Mucosa of descending colon (tissue), 3 donors: ENCODE measurements at places on chromosomes 4 and X.

- DNase-seq, result no peak
These were observed 102.1 kb upstream of the STS start for GRCh38 chrX:7045238-7045955.

GRCh38 chr4:16545656-16546055 lies 319.4 kb upstream of the TAPT1 start:
- DNase-seq, result no peak

DNA sequence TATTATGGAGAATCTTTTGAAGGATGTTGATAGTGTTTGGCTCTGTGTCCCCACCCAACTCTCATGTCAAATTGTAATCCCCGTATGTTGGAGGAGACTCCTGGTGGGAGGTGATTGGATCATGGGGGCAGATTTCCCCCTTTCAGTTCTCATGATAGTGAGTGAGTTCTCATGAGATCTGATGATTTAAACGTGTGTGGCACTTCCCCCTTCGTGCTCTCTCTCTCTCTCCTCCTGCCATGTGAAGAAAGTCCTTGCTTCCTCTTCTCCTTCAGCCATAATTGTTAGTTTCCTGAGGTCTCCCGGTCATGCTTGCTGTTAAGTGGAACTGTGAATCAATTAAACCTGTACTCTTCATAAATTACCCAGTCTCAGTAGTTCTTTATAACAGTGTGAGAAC lies 166.1 kb upstream of the NUDT6 start:
- DNase-seq, result no peak

DNA sequence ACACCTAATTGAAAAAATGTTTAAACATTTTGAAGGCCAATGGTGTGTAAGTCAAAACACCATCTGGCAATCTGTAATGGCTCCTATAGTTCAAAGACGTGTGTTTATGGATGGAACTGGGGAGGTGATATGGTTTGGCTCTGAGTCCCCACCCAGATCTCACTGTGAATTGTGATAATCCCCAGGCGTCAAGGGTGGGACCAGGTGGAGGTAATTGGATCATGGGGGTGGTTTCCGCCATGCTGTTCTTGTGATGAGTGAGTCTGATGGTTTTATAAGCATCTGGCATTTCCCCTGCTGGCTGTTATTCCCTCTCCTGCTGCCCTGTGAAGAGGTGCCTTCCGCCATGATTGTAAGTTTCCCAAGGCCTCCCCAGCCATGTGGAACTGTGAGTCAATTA lies 52.2 kb downstream of the ADRA2C start:
- no peak for DNase-seq

DNA sequence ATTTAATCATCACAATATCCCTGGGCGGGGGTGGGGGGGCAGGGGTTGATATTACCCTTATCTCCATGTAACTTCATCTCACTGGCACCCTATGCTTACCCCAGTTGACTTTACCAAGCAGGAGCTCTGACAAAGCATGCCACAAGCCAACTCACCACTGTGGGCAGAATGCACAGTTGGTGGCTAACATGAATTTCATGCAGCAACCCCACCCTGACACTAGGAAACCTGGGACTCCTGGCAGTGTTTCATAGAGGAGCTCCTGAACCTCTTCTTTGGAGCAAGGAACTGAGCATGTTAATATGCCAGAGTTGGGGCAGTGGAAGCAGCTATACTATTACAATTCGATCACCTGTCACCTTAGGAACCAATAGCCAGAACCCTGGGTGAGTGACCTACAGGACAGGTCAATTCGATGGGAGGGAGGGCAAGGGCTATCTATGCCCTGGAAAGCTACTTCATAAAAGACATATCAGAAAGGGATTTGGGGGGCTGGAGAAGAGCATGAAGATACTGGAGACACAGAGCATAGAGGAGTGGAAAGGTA lies 97.2 kb upstream of the ACSL4 start:
- no peak for DNase-seq

- peak; percentile 25 for DNase-seq
These were observed 211.5 kb upstream of the MID1 start for GRCh38 chrX:10831716-10832502.

GRCh38 chr4:168837922-168838321 lies 172.1 kb downstream of the CBR4 start:
- no peak for DNase-seq

GRCh38 chrX:153970357-153971123 lies 1.1 kb downstream of the HCFC1 start:
- peak; percentile 72 for DNase-seq

- no peak for DNase-seq
These were observed 29.2 kb downstream of the NUDT9 start for GRCh38 chr4:87451537-87451936.

DNA sequence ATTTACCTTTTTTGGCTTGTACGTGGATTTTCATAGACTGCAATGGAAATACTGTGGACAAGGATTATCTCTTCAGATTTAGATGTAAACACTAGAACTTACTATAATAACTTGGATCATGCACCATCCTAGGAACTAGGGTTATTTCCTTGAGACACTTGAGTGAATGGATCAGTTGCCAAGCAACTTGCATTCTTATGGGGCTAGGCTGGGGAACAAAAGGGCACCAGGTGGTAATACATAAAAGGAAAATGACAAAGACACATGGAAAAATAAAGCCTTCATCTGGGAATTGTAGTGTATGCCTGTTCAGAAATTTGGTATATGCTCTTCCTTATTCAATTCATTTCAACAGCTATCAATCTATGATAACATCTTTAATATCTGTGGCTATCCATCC lies 247.1 kb downstream of the SPRY1 start:
- no peak for DNase-seq

GRCh38 chr4:57548856-57549255 lies 438.7 kb upstream of the IGFBP7 start:
- no peak for DNase-seq

DNA sequence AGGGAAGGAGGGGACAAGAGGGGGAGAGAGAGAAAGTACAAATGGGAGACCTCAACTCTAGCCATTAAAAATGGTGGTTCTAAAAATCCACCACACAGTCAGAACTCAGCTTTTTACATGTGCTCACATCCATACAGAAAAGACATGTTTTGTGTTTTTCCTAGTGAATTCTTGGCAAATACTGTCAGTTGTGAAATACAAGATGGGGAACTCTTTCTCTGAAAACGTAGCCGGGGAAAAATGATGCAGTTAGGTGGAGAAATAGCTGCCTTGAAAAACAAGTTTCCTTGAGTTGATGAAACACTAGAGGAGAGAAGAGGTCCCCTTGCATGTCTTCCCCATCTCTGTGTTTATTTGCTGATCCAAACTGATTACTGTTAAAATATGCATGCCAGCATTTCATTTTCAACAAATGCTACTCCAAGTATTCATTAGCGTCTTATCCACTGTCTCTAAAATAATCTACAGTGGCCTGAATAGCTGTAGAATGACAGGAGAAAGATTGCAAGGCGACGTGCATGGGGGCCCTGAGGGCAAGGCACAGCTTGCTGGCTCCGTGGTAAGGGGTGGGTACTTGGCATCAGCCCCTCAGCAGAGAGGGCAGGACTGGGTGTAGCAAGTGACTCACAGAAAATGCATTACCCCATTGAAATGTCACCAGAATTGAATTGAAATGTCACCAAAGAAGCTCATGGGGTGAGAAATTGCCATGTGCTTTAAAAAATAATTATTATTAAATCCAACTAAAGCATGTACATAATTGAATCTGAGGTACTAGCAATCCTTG lies 48.1 kb upstream of the TBL1X start:
- no peak for DNase-seq

DNA sequence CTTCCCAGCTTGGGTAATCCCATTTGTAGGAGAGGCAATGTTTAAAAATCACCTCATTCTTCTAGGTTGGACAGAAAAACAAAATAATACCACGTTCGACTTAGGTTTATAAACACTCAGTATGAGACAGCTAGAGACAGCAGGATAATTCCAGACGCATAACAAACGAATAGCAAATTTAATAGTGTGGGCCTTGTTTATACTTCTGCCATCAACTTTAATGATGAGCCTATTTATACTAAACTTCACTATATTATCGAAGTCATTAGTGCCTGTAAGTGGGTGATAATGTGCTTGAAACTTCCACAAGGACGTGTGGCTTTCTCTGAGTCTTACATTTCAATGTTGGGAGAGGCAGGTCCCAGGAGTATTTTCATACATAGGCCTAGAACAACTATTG lies 255.7 kb upstream of the PPARGC1A start:
- DNase-seq, result no peak

GRCh38 chr4:151771664-151772063 lies 10.9 kb upstream of the GATB start:
- DNase-seq, result no peak

- DNase-seq, result no peak
These were observed 3.1 kb downstream of the NKX3-2 start for GRCh38 chr4:13541176-13541604.

DNA sequence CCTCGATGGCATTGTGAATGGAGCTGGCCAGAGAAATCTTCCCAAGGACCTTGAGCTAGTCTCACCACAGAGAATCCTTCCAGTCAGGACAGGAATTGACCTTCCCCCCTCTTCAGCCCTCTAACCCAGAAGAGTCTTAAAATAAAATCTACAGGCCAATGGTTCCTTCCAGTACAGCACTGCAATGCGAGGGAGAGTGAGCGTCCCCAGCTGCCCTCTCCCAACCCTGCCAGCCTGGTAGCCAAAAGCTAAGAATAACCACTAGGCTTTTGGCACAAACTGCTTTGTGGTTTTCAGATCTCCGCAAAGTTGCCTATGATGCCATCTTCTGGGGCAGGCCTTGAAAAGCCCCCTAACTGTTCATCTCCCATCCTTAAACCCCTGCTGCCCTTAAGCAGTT lies 175.1 kb downstream of the AR start:
- no peak for DNase-seq

GRCh38 chr4:125739760-125740159 lies 425.0 kb downstream of the FAT4 start:
- DNase-seq, result no peak

GRCh38 chr4:169103966-169104412 lies 93.9 kb upstream of the CBR4 start:
- no peak for DNase-seq

GRCh38 chr4:111855308-111855707 lies 289.9 kb upstream of the FAM241A start:
- no peak for DNase-seq

GRCh38 chrX:53317365-53318069 lies 36.1 kb upstream of the IQSEC2 start:
- DNase-seq, result peak; percentile 70

DNA sequence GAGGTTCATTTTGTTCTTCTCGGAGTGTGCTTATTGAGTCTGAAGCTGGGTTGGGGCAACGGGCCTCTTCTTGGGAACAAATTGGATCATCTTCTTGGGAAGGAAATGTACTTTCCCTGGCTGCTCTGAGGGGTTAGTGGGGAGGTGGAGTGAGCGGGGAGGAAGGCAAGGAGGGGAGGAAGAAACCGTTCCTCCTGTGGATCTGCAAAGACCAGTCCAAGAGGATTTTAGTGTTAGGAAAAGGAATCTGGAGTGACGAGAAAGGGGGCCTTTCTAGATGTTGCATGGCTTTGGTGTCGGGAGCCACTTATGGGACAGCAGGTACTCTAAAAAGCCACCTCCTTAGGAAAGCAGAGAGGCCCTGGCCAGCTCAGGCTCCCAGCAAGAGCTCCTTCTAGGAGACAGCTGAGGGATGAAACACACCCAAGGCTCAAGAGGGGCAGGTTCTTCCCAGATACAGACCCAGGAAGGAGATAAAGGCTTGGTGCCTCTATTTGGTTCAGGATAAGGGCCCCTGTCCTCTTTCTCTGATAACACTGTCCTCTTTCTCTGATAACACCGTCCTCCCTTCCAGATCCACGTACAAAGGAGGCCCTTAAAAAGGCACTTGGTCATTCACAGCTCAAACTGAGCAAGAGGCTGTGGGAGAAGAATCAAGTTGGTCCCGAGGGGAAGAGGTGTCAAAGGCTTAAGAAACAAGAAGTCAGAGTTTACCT lies 451 bp downstream of the SOD3 start:
- no peak for DNase-seq

GRCh38 chrX:134712272-134712671 lies 54.0 kb upstream of the PLAC1 start:
- no peak for DNase-seq

DNA sequence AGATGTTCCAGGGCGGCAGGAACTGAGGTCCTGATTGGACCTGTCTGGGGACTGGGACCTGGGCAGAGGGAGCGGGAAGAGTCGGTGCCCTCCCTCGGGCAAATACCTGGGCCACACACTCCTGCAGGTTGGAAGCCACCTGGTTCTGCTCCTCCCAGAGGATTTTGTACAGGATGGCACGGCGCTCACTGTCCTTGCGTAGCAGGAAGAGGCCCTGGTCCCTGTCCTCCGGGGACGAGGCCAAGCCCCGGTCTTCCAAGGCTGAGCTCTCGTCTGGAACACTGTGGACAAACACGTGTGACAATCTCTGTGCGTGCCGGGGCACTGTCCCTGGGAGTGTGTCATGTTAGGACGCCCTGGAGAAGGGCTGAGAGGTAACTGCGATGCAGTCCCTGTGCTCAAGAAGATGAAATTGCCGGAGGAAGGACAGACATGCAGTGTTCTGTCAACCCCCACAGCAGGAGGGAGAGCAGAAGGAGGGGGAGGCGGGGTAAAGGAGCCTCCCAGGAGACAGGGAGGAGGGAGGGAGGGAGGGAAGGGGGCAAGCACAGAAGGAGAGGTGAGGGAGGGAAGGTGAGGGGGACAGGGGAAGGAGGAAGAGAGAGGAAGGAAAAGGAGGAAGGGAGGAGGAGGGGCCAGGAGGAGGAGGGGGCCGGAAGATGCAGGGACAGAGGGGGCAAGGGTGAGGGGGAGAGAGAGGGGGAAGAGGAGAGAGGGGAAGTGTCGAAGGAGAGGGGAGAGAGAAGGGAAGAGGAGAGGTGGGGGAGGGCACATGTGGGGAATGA lies 29.0 kb downstream of the PDHA1 start:
- no peak for DNase-seq

- DNase-seq, result no peak
These were observed 46.2 kb downstream of the STAP1 start for GRCh38 chr4:67604749-67605148.

- no peak for DNase-seq
These were observed 646.5 kb upstream of the ACTRT1 start for GRCh38 chrX:128698573-128699181.

- no peak for DNase-seq
These were observed 40.0 kb downstream of the C4orf51 start for GRCh38 chr4:145719752-145720624.

GRCh38 chrX:111854556-111855490 lies 21.2 kb upstream of the TRPC5OS start:
- no peak for DNase-seq

- no peak for DNase-seq
These were observed 26.5 kb downstream of the RELL1 start for GRCh38 chr4:37659696-37660095.

DNA sequence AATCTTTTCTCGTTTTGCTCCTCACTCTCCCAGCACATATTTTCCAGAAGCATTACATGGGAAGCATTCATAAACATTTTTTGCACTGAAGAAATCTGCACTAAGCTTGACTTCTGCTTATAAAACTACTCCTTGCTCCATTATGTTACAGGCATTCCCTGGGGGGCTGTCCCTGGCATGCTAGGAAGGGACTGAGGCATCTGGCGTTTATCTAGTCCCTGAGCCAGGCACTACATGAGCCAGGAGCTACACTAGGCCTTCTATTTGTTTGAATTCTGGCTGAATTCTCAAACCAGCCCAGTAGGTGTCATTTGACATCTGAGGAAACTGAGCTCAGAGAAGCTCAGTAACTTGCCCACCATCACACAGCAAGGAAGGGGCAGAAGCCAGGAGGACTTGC lies 43.3 kb downstream of the NHSL2 start:
- no peak for DNase-seq

- peak; percentile 67 for DNase-seq
These were observed 5.8 kb upstream of the CDKN2AIP start for GRCh38 chr4:183438458-183439113.
